ENCODE measurements at places on chromosomes 6 and 20. TPM values are rescaled to one million over a fixed set of nuclear protein-coding genes. Genes with fewer than 3 reads are reported as not detected.

- no peak for DNase-seq
Measured at GRCh38 chr6:53986165-53986720, 125.0 kb upstream of the MLIP start.

DNA sequence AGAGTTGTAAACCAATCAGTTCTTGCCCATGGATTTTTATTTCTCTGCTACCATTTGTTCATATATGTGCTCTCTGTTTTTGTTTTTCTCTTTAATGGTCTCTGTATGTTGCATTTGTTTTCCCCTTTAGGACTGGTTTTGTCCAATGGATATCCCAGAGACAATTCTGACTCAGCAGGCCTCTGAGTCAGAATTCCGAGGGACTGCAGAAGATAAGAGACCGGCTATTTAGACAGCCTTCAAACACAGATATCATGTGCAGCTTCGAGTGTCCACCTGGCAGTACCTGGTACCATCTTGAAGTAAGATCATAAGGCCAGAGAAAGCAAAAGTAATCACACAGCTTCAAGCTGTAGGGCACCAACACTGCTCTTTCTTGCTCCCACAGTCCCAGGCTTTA, 125.5 kb downstream of the ELOVL4 start:
- no peak for DNase-seq

GRCh38 chr20:19794941-19795340, 36.9 kb downstream of the RIN2 start:
- DNase-seq = no peak

The PLCB1 gene
- total RNA-seq = 5.2 TPM

The CHRNA4 gene
- total RNA-seq = not detected

Measured in esophagus squamous epithelium (tissue), 5 donors.